Jurkat, Clone E6-1 (cell line): ENCODE measurements at places on chromosomes 7 and 10.

DNA sequence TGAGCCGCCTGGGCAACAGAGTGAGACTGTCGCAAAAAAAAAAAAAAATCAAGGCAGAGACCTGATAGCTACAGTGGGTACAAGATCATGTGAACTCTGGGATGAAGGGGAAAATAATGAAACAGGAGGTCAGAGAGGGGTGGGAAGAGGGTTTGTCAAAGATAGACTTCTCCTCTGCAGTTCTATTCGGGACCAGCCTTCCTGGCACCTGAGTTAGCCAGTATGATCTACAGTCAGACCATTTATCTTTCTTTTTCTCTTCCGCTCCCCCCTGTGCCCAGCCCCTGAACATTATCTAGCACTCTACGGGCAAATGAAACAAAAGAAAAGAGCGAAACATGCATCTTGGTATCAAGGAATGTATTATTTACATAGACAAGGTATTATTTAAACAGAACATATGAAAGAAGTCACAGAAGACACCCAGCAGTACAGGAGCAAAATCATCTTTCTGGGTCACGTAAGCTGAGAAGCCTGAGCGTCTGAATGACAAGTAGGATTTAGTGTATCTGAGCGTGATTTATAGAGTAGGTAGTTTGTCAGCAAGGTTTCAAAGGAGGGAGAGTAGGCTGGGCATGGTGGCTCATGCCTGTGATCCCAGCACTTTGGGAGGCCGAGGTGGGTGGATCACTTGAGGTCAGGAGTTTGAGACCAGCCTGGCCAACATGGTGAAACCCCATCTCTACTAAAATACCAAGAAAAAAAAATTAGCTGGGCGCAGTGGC is 109.0 kb downstream of the PRKCQ start:
- DNase-seq: no peak

- DNase-seq: no peak
Measured at GRCh38 chr10:23200586-23200985, 8.5 kb downstream of the PTF1A start.

GRCh38 chr10:106226828-106227227 is 937.7 kb downstream of the SORCS1 start:
- no peak for DNase-seq

- no peak for DNase-seq
Measured at GRCh38 chr7:73891178-73891885, 30.4 kb downstream of the TMEM270 start.

DNA sequence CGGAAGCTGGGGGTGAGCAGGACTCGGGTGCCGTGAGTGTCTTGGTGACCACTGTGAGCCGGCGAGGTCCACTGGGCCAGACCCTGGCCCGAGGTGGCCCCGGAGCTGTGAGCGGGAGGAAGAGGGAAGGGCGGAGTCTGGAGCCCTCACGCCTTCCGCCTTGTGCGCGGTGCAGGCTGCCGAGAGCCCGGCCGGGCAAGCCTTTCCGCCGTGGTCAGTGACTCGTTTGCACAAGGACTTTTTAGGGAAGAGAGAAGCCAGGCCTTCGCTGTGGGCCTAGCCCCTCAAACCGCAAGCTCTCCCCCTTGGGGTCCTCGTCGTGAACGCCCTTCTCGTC is 40.9 kb upstream of the ZNF32 start:
- no peak for DNase-seq

DNA sequence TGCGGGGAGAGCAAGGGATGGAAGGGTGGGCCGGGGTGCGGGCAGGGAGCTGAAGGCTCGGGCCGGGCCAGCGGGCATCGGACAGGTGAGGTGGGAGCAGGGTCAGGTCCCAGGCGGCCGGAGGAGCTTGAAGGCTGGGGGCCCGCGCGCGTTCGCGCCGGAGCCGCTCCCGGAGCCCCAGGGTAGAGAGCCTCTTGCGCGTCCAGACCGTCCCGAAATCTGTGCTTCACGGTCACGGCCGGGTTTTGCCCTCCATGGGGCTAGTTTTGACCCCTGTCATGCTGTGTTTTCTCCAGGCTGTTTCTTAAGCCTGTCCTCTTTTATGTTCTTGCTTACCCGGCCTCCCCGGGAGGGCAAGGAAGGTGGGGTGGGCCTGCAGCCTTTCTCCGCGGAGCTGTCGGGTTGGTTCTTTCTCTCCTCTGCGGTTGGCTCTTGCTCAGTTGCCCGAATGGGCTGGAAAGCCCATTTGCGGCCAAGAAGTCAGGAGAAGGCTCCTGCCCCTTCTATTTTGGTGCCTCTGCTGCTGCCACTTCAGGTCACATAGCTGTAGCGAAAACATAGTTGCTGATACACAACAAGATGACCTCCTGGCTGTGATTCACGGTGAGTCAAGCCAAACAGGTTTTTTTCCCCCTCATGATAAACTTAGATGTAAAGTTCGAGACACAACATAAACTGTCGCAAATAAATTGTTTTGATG is 650 bp downstream of the UBE2D1 start:
- no peak for DNase-seq

- DNase-seq: no peak
Measured at GRCh38 chr10:50461834-50462233, 161.9 kb downstream of the SGMS1 start.

- no peak for DNase-seq
Measured at GRCh38 chr10:49144058-49144720, 10.4 kb upstream of the FAM170B start.

GRCh38 chr7:121219026-121219425 is 109.8 kb upstream of the WNT16 start:
- DNase-seq: no peak

DNA sequence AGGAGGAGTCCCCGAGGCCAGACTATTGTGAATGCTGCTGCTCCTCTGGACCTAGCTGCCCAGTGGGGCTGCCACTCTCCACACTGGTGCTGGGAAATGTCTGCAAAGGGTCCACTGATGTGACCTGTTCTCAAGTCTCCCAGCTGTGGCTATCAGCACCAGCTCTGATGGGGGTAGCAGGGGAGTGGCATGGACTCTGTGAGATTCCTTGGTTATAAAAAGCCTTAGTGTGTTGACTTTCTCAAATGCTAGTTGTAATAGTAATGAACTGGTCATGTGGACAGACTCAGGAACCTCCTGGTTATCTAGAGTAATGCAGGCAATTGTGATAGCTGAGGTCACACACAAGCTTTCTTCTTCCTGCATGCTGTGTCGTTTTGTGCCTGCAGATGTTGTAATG is 34.1 kb upstream of the ARMC3 start:
- no peak for DNase-seq

GRCh38 chr10:17993361-17993760 is 41.6 kb downstream of the SLC39A12 start:
- DNase-seq: no peak

- no peak for DNase-seq
Measured at GRCh38 chr7:114508086-114508485, 93.5 kb downstream of the FOXP2 start.

DNA sequence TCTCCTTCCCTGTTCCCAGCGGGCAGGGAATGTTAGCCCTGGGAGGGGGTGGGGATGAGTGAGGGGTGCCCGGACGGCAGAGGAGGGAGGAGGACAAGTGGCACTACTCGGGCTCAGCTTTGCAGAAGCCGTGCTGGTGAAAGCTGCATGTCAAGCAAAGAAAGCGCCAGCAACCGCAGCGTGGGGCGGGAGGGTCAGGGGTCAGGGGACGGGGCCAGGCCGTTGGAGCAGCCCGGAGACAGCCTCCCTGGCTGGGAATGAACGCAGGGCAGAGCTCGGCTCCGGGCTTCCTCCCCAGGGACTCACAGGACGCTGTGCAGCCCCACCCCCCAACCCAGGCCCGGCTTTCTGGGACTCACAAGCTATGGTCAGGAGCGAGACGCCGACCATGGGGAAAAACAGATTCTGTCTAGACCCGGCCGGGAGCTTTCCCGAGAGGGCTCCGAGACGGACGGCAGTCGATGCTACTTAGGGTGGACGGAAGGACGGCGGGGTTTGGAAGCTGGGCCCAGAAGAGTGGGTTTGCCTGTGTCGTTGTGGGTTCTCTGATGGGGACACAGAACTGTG is 113.4 kb downstream of the VIPR2 start:
- no peak for DNase-seq

- DNase-seq: no peak
Measured at GRCh38 chr7:150461520-150461919, 11.1 kb downstream of the GIMAP8 start.

GRCh38 chr7:4439444-4439843 is 242.7 kb upstream of the FOXK1 start:
- no peak for DNase-seq

DNA sequence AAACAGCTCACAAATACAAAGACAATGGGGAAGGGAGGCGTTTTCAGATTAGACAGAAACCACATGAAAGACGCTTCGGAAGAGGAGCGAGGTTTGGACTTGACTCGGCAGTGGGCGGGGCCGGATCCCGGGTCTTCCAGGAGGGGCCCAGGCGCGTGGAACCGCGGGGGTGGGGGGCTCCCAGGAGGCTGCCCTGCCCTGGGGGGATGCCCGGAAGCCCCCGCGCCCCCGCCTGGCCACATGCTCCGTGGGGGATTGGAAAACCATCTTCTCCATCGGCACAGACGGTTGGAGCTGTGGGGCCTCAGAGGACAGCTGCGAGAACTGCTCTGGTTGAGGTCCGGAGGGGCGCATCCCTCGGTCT is 186.0 kb upstream of the SHH start:
- peak; percentile 71 for DNase-seq

- DNase-seq: no peak
Measured at GRCh38 chr10:12471135-12471534, 121.8 kb downstream of the CAMK1D start.

- no peak for DNase-seq
Measured at GRCh38 chr7:47314728-47315607, 266.9 kb downstream of the TNS3 start.

GRCh38 chr10:99921948-99922347 is 87.8 kb downstream of the DNMBP start:
- DNase-seq: no peak

GRCh38 chr10:72244573-72245038 is 28.5 kb upstream of the ASCC1 start:
- DNase-seq: no peak

DNA sequence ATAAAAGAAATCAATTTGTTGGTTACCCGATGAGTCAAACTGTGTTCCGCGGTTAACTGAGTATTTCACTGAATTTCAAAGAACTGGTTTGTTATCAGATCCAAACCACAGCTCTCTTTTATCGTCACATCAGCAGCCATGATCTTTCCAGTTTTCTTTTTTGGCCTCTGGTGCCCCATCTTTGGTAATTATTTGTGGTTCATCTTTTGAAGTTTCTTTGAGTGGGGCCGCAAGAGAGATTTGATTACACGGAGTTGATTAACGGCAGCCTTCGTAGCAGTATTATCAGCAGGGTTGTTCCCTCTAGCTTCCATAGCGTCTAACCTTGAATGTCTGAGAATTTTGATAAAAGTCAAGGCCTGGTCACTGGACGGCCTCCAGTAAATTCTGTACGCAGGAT is 154.9 kb upstream of the TNRC18 start:
- DNase-seq: no peak

DNA sequence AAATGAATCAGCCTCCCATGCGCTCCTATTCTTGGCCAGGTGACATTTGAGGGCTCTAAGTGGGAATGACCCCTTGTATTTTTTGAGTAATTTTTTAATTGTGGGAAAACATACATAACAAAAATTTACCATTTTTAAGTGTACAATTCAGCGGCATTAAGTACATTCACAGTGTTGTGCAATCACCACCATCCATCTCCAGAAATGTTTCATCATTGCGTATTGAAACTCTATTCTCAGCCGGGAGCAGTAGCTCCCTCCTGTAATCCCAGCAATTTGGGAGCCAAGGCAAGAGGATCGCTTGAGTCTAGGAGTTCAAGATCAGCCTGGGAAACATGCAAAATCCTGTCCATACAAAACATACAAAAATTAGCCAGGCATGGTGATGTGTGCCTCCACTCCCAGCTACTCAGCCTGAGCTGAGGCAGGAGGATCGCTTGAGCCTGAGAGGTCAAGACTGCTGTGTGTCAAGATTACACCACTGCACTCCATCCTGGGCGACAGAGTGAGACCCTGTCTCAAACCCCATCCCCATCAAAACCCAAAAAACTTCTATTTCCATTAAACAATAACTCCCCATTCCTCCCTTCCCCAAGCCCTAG is 2.5 kb downstream of the ANTXRL start:
- no peak for DNase-seq
